Keratinocyte (primary cell): ENCODE measurements at places on chromosomes 7 and 10. TPM values are rescaled to one million over a fixed set of nuclear protein-coding genes. Genes with fewer than 3 reads are reported as not detected.

- DNase-seq, result no peak
Measured at GRCh38 chr7:72099784-72100183, 312.4 kb downstream of the CALN1 start.

DNA sequence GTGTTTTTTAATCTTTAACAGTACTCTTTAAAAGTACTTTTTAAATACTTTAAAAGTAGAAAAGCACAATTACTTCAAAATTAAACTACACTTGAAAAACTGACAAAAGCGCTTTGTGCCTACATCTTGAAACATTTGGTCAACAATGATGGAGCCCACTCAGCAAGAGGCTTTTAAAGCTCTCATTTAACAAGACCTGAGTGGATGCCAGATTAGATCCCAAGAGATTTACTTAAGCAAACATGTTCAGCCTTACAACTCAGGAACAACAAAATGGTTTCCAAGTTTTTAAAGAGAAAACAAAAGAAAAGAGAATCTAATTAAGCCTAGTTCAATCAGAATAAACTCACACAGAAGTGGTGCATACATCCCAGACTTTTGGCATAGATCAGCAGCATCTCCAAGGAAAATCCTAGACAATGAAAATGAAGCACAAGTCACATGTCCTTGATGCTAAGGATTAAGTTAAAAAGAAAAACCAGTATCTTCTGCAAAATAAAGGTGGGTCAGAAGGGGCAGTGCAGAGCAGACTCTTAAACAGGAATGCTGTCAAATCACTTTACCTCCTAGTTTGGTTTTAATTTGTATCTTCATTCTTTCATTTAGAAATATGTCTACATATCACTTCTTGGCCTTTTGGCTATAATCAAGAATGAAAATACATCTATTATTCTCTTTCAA, 26.2 kb downstream of the HIBADH start:
- DNase-seq, result no peak

GRCh38 chr10:12729885-12730284, 271.6 kb downstream of the CCDC3 start:
- DNase-seq, result no peak

DNA sequence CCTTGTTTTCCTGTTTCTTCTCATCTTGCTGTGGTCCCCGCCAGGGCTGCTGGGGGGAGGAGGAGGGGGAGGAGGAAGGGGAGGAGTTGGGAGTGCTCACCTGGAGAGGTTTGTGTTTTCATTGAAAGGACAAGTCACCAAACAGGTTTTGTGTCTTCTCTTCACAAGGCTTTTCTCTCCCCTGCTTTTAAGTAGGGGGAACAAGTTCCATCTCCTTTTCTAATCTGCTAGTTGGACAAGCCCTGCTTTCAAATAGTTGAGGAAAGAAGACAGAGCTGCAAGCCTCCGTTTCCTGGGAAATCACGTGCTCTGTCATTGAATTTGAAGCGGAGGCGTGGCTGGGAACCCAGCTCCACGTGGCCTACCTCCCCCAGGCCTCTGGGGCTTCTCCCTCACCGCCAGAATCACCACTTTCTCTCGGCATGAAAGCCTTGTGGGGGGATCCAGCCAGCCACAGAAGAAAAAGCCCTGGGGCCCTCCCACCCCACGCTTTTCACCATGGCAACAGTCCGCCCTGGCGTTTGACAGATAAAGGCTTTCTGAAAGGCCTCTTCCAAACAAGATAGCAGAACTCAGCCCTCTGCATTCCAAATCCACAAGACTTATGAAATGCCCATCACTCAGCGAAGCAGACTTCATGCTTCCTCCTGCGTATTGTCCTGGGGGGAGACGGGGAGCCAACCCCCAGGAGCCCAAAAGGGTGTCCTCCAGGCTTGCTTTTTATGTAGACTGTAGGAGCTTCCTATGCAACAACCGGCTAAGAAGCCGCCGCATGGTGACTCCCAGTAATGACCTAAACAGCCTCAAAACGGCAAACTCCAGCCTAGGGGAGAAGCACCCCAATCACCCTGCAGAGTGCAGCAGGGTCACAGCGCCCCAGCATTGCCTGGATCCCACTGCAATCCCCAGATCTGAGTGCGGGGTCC, 51.7 kb downstream of the PROSER2 start:
- no peak for DNase-seq

DNA sequence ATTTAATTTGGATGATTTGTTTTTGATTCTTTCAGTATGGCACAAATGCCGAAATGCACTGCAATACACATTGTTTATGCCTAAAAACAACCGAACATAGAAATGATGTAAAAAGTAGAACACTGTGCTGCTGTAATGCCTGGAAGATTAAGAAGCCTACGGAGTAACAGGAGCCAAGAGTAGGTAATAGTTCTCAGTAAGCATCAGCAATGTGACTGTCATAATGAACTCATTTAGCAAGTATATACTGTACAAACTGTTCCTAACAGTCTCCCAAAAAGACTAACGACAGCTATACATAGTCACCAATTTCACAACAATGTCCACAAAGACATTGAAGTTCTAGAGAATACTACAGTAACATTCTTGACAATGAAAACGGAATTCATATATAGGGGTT, 19.0 kb upstream of the LAMB4 start:
- no peak for DNase-seq

DNA sequence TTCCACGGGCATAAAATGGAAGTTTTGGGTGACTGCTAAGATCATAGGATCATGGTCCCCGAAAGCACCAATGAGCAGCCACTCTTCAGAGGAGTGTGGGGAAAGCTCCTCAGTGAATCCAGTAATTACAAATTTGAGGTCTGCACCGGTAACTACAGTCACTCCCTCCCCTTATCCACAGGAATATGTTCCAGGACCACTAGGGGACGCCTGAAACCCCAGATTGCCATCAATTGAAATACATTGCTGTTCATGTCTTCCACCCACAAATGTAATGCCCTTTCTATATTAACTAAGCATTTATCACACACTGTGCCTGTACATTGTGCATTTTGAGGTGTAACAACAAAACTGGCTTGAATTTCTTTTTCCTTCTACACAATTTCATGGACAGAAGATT, 447.9 kb upstream of the PFKP start:
- DNase-seq, result no peak

GRCh38 chr7:1855725-1856160, 185.7 kb downstream of the ELFN1 start:
- no peak for DNase-seq

DNA sequence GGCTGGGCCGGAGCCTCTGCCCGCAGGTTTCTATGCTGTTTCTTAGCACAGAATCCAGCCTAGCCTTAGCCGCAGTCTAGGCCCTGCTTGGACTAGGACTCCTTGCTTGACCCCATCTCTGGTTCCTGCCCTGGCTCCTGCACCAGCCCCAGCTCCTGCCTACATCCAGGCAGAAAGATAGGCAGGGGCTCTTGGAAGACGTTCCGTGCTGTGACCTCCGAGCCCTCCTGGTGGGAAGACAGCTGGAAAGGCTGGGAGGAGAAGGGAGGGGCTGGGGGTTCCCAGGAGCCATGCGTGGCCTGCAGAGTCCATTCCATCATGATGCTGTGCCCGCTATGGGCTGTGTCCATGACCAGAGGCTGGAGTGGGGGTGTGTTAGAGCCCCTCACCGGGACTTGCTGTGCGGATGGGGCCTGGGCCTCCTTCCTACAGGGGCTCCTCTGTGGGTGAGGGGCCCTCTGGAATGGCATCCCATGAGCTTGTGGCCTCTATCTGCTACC, 26.2 kb downstream of the RAMP3 start:
- DNase-seq, result no peak

DNA sequence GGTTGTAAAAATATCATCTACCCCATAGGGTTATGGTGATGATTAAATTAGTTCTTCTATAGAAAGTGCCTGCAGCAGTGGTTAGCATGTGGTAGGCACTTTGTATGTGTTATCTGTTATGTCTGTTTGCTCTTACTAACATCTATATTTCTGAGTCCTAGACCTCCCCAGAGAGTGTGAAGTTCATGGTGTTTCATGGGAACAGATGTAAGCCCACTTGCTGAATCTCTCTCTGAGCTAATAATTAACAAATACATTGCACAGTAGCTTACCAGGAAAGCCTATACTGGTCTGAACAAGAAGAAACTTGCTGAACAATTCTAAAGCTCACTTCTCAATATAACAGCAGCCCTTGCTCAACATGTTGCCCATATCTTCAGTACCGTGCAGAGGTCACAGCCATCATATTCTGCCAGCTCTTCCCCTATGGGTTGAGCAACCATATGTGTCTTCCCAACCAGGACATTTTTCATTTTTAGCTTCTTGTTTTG, 100.1 kb downstream of the NPSR1 start:
- no peak for DNase-seq

DNA sequence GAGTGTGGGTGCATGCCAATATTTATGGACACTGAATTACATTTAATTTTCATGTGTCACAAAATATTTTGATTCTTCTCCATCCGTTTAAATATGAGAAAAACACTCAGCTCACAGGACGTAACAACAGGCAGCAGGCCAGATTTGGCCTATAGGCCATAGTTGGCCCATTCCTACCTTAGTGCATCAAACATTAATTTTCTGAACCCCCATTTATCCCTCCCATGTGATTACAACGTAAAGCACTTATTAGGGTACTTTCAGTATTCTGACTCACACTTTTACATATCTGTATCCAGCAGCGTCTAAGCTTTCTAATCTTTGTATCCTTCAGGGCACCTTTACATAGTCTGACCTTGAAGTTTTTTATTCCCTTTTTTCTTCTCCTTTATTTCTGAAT, 4.0 kb downstream of the IDI1 start:
- no peak for DNase-seq

DNA sequence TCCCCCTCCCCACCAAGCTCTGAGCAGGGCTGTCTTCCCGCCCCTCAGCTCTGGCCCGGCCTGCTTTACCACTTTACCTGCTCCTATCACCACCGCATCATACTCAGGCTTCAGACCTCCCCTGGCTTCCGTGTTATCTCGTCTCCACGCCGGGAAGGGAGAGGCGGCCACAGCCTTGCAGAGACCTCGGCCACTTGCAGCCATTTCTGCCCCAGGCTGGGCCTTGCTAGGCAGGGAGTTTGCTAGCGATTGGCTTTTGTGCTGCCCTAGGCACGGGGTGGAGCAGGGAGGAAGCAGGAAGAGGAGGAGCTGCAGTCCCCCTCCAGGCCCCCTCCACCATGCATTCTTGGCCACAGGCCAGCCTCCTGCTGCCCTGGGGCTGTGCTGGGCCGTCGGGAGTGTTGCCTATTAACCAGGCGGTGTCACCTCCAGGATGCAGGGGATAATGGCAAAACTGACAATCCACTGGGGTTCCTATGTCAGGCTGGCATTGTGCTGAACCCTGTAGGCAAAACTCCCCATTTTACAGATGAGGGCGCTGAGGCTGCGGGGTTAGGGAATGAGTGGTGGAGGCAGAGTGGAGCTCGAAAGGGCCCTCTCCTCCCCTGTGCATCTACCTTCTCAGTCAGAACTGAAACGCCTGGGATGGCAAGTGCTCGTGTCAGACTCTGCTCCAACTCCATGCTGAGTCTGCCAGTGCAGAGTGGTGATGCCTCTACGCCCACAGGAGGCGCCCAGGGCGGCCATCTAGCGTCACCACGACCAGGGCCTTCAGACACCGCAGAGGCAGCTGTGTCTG, at the start of gene PYROXD2:
PYROXD2 (minus strand) TSS at position 251 of the 799 bp plus-strand sequence; CDS start at position 204, 47 bp downstream.
- peak; percentile 55 for DNase-seq

DNA sequence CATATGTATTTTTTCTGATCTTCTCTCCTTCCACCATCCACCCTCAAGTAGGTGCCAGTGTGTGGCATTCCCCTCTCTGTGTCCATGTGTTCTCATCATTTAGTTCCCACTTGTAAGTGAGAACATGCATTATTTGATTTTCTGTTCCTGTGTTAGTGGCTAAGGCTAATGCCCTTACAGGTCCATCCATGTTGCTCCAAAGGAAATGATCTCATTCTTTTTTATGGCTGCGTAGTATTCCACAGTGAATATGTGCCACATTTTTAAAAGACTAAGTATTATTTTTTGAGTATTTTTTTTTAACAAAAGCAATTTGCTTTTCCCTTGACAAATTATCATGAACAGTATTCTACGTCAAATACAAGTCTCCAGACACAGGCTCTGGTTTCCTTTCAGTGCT, 86.4 kb upstream of the ZNF746 start:
- no peak for DNase-seq

DNA sequence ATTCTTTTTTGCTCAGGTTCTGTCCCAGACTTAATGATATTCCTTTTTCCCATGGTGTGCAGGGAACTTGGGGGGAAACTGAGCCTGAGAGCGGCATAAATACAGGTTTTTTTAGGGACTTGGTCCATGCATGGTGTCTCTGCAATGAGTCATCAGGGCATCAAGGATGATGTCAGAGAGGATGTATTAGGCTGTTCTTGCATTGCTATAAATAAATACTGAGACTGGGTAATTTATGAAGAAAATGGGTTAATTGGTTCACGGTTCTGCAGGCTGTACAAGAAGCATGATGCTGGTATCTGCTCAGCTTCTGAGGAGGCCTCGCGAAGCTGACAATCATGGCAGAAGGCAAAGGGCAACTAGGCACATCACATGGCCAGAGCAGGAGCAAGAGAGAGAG, 185.4 kb downstream of the RAB11FIP2 start:
- no peak for DNase-seq

DNA sequence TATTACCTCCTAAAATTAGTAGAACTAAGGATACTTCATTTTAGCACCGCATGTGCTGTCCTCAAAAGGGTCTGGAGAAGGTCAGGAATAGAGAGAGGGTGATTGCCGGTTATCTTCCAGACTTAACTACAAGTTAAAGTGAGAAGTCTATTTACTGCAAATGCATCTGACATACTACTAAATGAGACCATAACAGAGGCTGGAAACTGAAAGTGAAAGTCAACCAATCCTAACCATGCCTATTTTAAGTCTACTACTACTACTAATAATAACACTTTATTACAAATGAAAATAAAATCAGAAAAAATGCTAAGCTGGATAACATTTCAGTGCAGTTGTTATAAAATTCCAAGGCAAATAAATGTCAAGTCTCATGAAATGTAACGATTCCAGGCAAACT, 244.7 kb downstream of the KIF20B start:
- DNase-seq, result no peak

SLC26A3 gene
- polyA plus RNA-seq, result not detected in 3 replicates

ZNF425 gene
- polyA plus RNA-seq, result 1.5 to 2.3 TPM (median 1.8 TPM) in 3 replicates

SLC26A5 gene
- not detected in 3 replicates for polyA plus RNA-seq

IFIT1B gene
- not detected in 3 replicates for polyA plus RNA-seq

MUC3A gene
- 0.06 to 1.2 TPM (median 0.10 TPM) in 3 replicates for polyA plus RNA-seq

OPN4 gene
- not detected in 3 replicates for polyA plus RNA-seq

SRGN gene
- polyA plus RNA-seq, result 2.1 to 3.2 TPM (median 2.7 TPM) in 3 replicates

NODAL gene
- polyA plus RNA-seq, result 0.30 to 0.46 TPM (median 0.45 TPM) in 3 replicates

SFTPA1 gene
- polyA plus RNA-seq, result not detected in 3 replicates
